ENCODE measurements at places on chromosomes 2 and 18.

GRCh38 chr2:30233271-30234009 is 2.1 kb downstream of the LBH start:
- no peak for DNase-seq

DNA sequence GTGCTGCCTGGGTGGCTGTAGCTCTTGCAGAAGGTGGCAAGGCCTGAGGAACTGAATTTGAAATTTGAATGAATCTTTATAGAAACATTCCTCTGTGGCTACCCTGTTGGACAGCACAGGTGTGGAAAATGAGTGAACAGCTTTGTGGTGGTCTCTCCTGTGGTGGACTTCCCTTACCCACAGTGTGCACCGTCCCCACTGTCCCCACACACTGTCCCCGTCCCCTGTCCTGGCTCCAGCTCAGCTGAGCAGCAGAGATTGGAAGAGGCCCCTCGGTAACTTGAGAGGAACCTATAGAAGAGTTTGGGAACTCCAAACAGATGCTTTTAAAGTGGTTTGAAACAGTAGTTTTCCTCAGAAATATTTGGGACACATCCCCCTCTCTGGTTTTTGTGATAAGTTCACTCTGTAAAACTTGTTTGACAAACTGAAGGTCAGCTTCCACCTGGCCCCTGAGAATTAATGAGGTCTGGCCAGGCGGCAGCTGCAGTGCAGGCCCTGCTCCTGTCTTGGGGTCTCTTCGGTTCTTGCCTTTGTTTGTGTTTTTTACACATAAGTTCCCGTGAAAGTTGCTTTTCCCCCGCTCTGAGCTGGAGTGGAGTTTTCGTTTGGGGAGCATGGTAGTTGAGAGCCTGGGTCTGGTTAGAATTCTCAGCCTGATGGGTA is 63.2 kb downstream of the ASAP2 start:
- DNase-seq: no peak

DNA sequence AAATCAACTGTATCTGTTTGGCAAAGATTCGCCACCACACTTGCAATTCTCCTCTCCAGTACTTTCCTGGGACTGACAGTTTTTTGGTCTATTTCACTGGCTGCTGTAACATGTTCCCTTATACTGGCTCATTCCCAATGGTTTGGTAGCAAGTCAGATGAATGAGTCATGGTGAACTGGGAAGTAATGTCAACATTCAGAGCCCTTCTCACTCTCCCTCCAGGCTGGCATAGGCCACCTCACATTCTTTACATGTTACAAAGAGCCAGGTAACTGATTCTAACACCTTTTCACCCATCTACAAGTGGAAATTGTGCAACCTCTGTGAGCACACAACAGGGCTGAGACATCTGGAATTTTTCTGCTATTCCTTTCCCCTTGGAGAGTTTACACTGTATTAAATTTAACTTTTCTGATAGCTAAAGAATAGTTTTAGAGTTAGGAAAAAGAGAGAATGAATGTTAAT is 111.3 kb upstream of the TLK1 start:
- DNase-seq: peak; percentile 21

- DNase-seq: peak; percentile 47
Measured at GRCh38 chr2:46179037-46179621, 118.1 kb upstream of the EPAS1 start.

GRCh38 chr18:75088021-75088506 is 120.9 kb downstream of the PTGR3 start:
- no peak for DNase-seq

- DNase-seq: peak; percentile 69
Measured at GRCh38 chr2:111031546-111032478, 88.9 kb upstream of the BCL2L11 start.

GRCh38 chr18:63470751-63471150 is 6.0 kb upstream of the SERPINB5 start:
- no peak for DNase-seq

- DNase-seq: no peak
Measured at GRCh38 chr2:132441051-132441450, 24.4 kb downstream of the GPR39 start.

DNA sequence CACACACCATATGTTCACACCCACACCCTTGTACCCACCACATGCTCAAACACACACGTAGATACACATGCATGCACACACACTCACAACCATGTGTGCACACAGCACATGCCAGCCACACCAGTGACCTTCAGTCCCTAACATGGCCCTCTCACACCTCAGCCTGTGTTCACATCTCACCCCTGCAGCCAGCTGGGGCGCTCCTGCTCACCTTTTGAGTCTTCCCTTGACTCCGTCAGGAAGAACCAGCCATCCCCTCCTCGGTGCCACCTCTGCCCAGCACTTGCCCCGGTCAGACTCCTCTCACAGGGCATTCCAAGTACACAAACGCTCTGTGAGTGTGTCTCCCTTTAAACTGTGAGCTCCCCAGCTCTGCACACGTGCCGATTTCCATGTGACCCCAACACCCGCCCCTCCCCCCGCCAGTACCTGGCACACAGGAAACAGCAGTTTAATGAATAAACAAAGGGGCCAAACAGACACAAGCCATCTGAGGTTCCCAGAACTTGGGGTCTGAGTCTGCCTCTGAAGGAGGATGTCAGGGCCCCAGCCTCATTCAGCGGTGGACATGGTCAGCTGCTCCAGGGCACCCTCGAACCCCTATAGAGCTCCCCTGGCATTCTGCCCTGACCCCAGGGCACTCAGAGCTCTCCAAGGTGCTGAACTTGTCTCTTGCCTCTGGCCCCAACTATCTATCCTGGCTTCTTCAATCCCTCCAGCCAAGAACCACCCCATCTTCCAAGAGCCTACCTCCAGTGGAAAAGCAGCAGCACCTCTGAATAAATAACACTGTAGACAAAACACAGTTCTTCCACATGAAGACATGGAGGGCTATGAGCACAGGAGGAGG is 252.9 kb downstream of the ATAD2B start:
- DNase-seq: no peak

GRCh38 chr18:5518899-5519371 is 24.9 kb downstream of the EPB41L3 start:
- no peak for DNase-seq

GRCh38 chr18:28588884-28589549 is 412.1 kb upstream of the CDH2 start:
- DNase-seq: no peak

DNA sequence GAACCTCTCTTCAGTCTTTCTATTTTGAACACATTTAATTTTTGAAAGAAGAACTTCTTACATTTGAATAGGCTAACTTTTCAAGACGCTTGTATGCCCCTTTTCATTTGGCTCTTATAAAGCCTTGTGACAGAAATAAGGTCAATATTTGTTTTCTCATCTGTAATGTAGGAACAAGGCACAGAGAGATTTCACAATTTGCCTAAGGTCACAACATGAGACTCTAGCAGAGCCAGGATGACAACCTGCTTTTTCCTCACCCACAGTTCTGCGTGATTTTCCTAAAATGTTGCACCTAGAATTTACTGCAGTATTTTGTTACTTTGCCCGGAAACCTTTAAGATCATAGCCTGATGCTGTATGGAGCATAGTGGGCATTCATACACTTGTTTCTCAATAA is 67.4 kb downstream of the TXNL1 start:
- DNase-seq: peak; percentile 61

DNA sequence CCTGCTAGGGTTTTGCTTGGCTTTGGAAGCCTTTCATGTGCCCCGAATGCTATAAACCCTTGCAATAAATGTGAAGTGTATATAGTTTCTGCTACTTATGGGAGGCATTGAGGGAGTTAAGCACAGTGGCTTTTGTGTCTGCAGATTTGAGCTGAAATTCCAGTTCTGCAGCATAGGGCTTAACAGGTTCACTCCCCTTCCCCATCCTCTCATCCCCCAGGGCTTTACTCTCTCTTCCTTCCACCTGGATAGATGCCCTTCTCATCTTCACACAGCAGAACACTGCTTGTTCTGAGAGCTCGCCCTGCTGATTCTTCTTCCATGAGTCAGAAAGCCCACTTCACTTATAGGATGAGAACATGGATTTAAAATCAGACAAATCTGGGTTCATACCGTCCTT is 37.2 kb downstream of the SOX11 start:
- DNase-seq: no peak

GRCh38 chr2:186751790-186752189 is 57.9 kb downstream of the FAM171B start:
- no peak for DNase-seq

DNA sequence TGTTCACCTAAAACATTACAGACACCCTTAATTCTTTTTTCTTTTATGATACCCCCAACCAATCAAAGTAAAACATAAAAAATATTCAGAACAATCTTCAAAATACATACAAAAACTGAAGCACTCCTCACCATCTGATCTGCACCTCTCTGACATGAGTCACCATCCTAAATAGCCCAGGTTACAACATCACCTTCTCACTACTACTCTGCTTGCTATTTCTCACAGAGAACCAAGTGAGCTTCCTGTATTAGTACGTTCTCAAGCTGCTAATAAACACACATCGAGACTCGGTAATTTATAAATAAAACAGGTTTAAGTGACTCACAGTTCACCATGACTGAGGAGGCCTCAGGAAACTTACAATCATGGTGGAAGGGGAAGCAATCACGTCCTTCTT is 183.5 kb downstream of the CBLN2 start:
- no peak for DNase-seq

- peak; percentile 14 for DNase-seq
Measured at GRCh38 chr18:9685615-9685890, 22.5 kb upstream of the RAB31 start.

DNA sequence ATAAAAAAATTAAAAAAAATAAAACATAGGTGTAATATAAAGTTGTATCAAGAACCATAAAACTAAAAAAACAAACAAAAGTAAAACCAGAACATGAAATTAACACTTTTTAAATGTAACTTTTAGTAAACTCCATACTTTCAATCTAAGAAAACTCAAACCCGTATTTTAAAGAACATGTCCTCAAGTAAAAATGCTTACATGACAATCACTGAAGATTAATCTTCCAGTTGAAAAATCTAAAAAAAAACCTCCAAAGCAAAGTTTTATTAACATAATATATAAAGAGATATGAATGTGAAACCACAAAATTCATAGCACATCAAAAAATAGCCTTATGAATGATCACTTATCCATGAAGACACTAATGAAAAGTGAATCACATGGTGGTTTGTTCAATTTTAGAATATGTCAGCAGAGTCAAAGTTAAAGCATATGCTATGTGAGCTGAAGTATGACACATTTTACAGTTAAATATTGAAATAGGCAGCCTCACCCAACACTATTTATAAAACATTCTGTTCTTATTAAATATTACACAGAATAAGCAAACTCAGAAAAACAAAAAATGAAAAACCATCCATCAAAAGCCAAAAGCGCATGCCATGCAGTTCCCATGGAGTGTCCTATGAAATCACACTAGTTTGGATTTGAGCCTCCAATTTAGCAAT is 23.1 kb upstream of the CHAC2 start:
- no peak for DNase-seq

DNA sequence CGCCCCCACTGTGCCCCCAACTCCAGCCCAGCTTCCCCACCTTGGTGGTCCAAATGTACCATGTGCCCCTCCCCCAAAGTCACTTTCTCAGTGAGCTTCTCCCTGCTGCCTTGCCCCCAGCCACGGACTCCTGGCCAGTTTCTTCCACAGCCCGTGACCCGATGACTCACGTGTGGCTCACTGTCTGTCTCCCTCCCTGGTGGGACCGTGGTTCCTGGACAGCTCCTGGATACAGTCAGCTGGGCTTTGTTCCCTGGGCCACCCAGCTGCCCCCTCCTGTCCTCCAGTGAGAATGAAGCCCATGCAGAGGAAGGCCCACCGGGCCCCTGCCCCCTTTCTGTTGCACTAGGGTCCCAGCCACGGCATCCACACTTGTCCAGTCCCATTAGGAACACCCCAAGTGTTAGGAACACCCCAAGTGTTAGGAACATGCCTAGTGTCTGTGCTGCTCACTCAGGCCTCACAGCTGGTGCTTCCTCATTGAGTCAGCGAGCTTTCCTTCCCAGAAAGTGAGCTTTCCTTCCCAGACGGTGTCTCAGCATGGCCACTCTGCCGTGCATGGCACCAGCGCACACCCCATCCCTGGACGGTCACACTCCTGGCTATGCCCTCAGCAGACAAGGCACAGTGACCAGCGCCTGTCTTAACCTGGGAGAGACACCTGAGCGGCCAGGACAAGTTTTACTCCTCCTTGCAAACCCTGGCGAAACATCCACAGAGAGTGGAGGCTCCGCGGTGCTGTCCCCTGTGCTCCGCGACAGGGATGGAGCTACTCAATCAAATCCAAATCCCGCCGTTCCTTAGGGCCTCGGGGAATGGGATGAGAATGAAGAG is 44.8 kb upstream of the CTDP1 start:
- DNase-seq: peak; percentile 6

- no peak for DNase-seq
Measured at GRCh38 chr2:219314804-219315468, 5.7 kb upstream of the PTPRN start.

DNA sequence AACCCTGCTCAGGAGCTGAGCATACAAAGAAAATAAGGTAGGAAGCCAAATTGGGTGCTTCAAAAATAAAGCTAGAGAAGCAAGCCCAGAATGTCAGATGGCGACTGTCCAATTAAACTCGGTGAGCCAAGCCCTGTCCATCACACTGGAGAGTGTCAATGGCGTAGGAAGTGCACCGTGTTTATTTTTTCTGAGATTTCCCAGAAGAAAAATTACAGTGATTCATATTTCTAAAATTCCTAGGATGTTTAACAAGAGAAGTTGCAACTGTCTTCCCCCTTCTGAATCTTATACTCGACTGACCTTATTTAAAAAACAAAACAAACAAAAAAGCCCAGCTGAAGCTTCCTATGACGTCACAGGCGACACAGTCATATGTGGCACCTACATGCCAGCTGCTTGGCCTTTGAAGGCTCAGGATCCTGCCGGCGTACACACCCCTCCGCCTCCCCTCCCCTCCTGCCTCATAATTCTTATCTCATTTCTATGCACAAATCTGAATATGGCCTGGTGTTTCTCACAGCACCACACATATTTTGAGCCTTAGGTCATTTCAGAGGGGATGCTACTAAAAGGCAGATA is 60.8 kb downstream of the MBP start:
- DNase-seq: no peak

- no peak for DNase-seq
Measured at GRCh38 chr2:10957391-10957790, 45.7 kb downstream of the KCNF1 start.

GRCh38 chr2:232795920-232796319 is 19.6 kb upstream of the KCNJ13 start:
- no peak for DNase-seq

- DNase-seq: peak; percentile 27
Measured at GRCh38 chr2:187962538-187962937, 329.1 kb upstream of the GULP1 start.

DNA sequence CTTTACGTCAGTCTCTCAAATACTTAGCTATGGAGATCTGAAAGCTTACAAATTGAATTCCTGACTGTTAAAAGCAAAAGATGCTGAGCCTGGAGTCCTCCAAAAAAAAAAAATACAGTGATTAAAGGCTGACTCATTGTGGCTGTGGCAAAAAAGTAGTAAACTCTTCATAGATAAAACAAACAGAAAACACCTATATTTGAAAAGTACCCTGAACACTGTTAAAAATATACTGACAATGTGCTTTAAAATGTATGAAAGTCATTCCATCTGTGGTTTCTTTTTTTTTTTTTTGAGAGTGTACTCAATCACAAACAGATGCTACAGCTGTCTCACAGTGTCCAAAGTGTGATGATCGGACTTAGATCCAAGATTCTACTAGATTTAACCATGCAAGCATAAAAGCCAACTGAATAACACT is 267.6 kb upstream of the CYP26B1 start:
- no peak for DNase-seq
